Right ventricle myocardium superior (tissue), 1 donor: ENCODE measurements at places on chromosomes 16 and 17. TPM values are rescaled to one million over a fixed set of nuclear protein-coding genes. Genes with fewer than 3 reads are reported as not detected.

The LHX1 gene
- not detected for total RNA-seq

The KRT40 gene
- not detected for total RNA-seq

The KRTAP4-3 gene
- total RNA-seq = not detected

The TMC5 gene
- not detected for total RNA-seq

The MC1R gene
- total RNA-seq = 1.1 TPM

The HOXB9 gene
- not detected for total RNA-seq

The FBXO39 gene
- 0.13 TPM for total RNA-seq

The MAPK7 gene
- total RNA-seq = 13.9 TPM

The CACNG4 gene
- not detected for total RNA-seq

The CA7 gene
- not detected for total RNA-seq

The C16orf92 gene
- total RNA-seq = not detected

The BEAN1 gene
- total RNA-seq = 1.4 TPM

The CLEC18C gene
- not detected for total RNA-seq

The HCRT gene
- not detected for total RNA-seq

The VPS4A gene
- total RNA-seq = 28.6 TPM

The SSTR5 gene
- total RNA-seq = 20.8 TPM

The VKORC1 gene
- 40.0 TPM for total RNA-seq

The PRR35 gene
- not detected for total RNA-seq

The CLEC19A gene
- not detected for total RNA-seq

The DOC2A gene
- 0.13 TPM for total RNA-seq

The LRRC46 gene
- total RNA-seq = 0.19 TPM

The ST6GALNAC2 gene
- total RNA-seq = 6.1 TPM

The CCDC154 gene
- total RNA-seq = 0.81 TPM

The MED31 gene
- total RNA-seq = 14.5 TPM

The GPRC5B gene
- 83.7 TPM for total RNA-seq

The HOXB5 gene
- 0.13 TPM for total RNA-seq
